AG20443 (cell line): ENCODE measurements at places on chromosomes 5 and 9.

GRCh38 chr5:150589862-150590601 is 50.4 kb upstream of the SYNPO start:
- DNase-seq = peak; percentile 70

DNA sequence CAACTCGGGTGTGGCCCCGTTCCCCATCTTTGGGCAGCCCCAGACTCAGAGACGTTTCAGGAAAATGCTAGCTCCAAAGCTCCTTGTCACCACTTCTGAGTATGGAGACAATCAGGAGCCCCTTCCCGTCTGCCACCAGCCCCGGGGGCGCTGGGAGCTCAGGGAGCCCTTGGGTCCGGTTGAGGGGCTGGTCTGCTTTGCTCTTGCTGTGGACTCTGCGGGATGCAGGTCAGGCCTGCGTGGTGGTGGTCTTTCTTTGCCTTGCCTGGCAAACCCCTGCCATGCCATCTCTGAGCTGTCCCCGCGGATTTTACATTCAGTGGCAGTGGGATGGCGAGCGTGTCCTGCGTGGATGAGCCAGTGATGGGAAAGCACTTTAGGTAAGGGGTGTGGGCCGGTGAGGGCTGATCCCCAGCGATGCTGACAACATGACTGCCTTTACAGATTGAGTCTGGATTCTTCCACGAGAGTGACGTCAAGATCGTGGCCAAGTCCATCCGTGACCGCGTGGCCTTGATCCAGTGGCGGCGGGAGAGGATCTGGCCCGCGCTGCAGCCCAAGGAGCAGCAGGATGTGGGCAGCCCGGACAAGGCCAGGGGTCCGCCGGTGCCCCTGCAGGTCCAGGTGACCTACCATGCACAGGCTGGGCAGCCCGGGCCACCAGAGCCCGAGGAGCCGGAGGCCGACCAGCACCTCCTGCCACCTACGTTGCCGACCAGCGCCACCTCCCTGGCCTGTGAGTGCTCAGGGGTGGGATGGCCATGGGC is 63.3 kb downstream of the WNK2 start:
- no peak for DNase-seq

DNA sequence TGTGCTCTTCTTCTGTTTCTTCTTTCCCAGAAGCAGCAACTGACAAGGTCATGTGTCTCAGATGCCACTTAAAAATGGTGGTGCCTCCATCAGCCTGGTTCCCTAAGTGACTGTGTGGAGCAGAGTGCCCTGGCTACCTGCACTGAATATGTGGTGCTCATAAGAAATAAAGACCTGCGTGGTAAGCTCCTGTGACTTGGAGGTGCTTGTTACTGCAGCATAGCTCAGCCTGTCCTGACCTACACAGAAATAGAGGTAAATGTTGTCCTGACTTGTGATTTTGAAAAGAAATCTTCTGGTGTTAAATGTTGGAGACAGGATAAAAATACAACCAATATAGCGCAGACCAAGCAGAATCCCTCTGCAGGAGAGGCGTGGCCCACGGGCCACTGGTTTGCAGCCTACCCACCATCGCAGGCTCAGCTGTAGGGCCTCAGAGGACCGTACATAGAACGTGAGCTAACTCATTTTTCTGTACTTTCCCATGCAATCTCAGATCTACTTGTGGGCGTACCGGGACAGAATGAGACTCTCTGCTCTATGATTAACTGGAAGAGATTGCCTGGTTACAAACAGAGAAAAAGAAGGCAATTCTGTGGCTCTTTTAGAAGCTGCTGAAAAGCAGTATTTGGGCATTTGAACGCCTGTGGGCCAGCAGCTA is 79.4 kb upstream of the UNC5A start:
- no peak for DNase-seq

- DNase-seq = no peak
Measured at GRCh38 chr5:56154732-56155484, 78.2 kb downstream of the ANKRD55 start.

- DNase-seq = no peak
Measured at GRCh38 chr9:33458444-33458843, 11.1 kb upstream of the AQP3 start.

DNA sequence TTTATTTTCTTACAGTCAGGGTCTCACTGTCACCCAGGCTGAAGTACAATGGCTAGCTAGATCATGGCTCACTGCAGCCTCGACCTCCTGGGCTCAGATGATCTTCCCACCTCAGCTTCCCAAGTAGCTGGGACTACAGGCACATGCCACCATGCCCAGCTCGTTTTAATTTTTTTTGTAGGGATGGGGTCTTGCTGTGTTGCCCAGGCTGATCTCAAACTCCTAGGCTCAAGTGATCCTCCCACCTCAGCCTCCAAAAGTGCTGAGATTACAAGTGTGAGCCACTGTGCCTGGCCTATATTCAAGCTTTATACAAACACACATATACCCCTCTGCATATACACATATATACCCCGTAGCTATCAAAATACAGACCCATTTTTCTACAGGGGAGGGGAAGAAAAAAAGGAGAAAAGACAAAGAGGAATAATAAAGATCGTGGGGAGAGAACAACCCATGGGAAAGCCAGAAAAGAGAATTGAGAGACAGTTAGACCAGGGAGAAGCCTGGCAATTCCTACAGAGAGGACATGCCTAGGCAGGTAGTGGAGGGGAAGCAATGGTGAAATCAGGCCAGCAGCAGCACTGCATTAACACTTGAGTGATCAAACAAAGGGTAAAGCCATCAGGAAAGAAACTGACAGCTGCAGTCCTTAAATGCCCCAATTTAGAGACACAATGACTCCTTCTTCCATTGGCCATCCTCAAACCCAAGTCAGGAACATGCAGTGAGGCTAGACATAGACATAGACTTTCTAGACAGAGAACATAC is 102.7 kb downstream of the EFNA5 start:
- no peak for DNase-seq

DNA sequence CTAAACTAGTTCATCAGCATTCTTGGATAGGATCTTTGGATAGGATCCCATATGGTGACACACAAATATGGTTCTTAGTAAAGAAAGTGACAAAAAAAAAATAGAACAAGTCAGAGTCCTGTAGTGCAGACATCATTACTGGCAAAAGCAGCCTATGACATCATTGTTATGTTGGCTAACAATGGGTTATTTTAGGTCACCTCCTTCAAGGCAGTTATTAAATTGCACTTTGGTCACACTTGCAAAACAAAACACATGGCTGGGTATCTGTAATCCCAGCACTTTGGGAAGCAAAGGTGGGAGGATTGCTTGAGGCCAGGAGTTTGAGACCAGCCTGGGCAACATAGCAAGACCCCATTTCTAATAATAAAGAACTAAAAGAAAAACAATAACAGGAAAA is 185.9 kb downstream of the KIAA0825 start:
- DNase-seq = peak; percentile 32

GRCh38 chr9:137429546-137429890 is 6.3 kb downstream of the NOXA1 start:
- no peak for DNase-seq

DNA sequence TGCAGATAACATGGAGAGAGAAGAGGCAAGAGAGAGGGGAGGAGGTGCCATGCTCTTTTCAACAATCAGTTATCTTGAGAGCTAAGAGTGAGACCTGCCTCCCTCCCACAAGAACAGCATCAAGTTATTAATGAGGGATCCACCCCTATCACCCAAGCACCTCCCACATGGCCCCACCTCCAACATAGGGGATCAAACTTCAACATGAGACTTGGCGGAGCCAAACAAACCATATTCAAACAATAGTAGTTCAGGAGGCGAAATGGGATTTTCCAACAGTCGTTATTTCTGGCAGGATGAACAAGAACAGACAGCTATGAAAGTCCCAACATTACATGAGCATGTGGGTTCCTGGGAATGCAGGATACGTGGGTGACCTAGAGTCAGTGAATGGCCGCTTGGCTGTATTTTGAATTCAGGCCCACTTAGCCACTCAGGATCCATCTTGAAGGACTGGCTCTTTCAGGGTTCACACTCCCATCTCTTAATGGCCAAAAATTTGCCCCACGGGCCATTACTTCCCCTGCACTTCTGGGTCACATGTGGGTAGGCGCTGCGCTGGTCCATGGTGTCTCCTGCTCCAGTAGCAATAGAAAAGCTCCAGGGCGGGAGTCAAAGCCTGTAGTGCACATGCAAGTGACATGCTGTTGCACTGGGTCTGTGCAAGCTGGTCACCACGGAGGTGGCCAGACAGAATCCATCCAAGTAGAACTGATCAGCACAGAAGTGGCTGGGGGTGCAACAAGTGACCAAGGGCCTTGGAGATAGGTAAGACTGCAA is 7.1 kb upstream of the FAF2 start:
- DNase-seq = no peak

DNA sequence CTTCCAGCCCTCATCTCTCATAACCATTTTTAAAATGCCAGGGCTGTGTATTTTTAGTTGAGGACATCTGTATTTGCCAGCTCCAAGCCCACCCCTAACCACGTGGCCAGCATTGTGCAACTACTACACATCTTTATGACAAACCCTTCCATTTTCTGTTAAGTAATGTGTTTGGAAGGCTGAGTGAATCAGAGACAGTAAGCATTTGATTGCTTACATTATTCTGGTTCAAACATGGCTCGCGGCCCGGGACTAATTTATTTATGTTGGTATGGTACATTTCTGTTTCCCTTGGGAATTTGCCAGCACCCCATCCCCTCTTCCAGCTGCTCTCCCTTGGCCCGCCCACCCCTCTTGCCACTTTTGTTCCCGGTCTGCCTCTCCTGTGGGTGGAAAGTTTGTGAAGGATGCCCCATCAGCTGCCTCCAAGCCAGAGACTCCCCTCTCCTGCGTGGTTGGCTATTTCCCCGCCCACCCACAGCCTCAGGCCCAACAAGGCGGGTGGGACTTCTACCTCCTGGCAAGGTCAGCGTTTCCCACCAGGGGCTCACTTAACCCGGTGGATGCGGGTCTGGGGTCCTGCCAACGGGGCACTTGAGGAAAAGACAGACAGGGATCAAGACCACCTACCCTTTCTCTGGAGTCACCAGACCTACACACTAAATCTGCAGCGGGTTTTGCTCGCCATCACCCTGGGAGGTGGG is 162.2 kb downstream of the HSD17B3 start:
- DNase-seq = peak; percentile 75

- DNase-seq = no peak
Measured at GRCh38 chr9:108724122-108724521, 131.7 kb downstream of the ACTL7B start.

DNA sequence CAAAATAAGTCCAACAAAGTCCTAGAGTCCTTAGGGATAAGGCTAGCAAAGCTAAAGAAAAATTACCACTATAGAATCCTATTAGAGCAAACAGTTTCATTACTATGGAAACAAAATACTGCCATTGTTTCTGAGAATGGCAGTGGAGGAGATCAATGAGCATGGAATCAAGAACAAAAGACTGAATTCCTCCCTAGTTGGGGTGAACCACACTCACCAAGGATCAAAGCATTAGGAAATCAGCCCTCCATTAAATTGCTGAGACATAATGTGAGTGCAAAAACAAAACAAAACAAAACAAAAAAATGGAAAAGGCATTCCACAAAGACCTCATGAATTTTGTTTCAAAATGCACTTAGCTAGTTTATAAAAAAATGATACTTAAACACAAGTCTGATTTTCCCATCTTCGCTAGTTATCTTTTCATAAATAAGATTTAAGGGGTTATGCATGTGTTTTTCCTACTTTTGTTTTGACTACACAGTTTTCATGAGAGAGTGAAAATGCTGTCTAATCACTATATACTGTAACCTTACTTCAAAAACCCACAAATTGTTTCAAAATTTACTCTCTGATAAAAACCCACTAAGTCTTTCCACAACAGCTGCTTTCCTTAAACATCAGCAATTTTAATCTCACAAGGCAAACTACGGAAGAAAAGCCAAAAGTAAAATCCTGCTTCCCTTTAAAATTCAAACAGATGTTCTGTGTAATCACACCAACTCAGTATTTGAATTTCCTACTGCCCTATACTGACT is 9.7 kb downstream of the SERINC5 start:
- peak; percentile 60 for DNase-seq

DNA sequence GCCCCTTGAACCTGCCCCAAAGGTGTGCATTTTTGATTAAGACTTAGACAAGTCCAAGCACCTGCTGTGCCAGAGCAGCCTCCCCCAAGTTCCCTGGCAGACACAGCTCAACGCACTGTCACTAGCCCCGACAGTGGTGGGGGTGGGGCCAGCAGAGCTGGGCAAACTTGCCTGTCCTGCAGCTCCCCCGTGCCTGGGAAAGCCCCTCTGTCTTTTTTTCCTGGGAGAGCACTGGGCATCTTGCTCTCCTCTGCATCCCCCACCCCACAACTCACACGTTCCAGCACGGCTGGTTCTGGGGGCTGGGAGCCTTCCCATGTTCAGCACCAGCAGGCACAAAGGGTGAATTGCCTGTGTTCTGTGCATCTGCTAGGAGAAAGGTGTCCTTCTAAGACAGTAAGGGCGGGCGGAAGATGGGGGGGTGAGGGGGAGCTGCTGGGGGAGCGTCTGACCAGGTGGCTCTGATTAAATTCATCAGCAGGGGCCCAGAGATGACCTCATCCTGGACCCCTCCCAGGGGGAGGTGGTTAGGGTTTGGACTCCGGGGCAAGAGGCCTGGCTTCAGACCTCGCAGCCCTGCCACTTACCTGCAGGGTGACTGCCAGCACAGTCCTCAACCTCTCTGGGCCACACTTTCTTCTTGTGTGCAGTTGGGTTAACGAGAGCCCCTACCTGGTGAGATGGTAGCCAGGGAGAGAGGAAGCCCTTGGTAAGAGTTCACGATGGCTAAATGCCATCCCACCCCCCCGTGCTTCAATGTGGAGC is 23.5 kb downstream of the HMCN2 start:
- DNase-seq = no peak

GRCh38 chr5:120239086-120239485 is 225.0 kb upstream of the PRR16 start:
- DNase-seq = no peak

GRCh38 chr5:177378884-177379883 is 5.0 kb upstream of the SLC34A1 start:
- no peak for DNase-seq

DNA sequence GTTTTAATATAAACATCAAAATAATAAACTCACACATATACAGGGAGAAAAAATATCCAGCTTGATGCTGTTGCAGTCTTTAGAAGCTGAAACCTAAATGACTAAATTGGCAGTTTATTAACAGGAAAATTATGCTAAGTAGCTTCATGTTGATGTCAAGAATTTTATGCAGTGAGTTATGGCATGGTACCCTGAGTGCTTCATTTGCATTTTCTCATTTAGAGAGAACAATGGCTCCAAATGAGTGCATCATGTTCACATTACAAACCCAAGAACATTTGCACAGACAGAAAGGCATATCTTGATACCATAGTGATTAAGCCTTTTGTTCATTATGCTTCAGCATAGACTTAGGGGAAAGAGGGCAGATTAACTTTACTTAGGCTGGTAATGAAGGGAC is 102.9 kb upstream of the FSTL4 start:
- no peak for DNase-seq
